ENCODE measurements at places on chromosomes 1 and 21. TPM values are rescaled to one million over a fixed set of nuclear protein-coding genes. Genes with fewer than 3 reads are reported as not detected.

CHODL gene
- polyA plus RNA-seq = 1.2 TPM

DNM3 gene
- polyA plus RNA-seq = 2.2 TPM

CHRM3 gene
- polyA plus RNA-seq = 9.5 TPM

KIF2C gene
- 10.9 TPM for polyA plus RNA-seq

SLAMF7 gene
- polyA plus RNA-seq = 5.8 TPM

- H3K4me3 ChIP-seq = no peak overlapping the region
- DNase-seq = no peak
- H3K36me3 ChIP-seq = no peaks in the 10 kb centered on the region
Measured at GRCh38 chr21:21971384-21971783, 973.2 kb downstream of the NCAM2 start.

GRCh38 chr1:193144361-193144938, 22.6 kb downstream of the CDC73 start:
- no peak for DNase-seq
- no peak overlapping the region for H3K27ac ChIP-seq
- H3K27me3 ChIP-seq = no peaks in the 10 kb centered on the region
- no peaks in the 10 kb centered on the region for H3K4me1 ChIP-seq
- H3K4me3 ChIP-seq = no peak overlapping the region
- peaks cover 50% of the 10 kb centered on the region for H3K36me3 ChIP-seq

GRCh38 chr1:148362216-148362611, 120.9 kb downstream of the PPIAL4G start:
- peak overlapping the region; percentile 45 for H3K27ac ChIP-seq
- peaks cover 40% of the 10 kb centered on the region for H3K27me3 ChIP-seq
- DNase-seq = no peak
- H3K36me3 ChIP-seq = no peaks in the 10 kb centered on the region
- peaks cover 9% of the 10 kb centered on the region for H3K4me1 ChIP-seq

DNA sequence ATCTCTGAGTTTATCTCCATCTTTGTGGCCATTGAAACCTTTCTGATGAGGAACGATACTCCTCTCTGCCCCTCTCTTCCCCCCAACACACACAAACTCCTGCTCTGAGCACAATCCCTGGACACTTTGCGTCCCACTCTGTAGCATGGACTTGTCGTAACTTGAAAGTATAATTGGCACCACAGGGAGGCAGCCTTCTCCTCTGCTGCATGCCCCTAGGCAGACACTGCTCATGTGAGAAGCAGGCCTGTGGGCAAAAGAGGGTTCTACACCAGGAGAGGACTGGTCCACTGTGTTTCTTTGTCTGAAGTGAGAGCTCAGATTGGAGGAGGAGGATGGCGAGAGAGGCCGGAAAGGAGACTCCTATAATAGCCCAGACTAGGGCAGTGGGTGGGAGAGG, 3.8 kb upstream of the PARS2 start:
- H3K27ac ChIP-seq = no peak overlapping the region
- H3K36me3 ChIP-seq = no peaks in the 10 kb centered on the region
- peak; percentile 32 for DNase-seq
- no peaks in the 10 kb centered on the region for H3K27me3 ChIP-seq

GRCh38 chr1:218983433-218983832, 190.2 kb upstream of the LYPLAL1 start:
- H3K27me3 ChIP-seq = no peaks in the 10 kb centered on the region
- H3K4me1 ChIP-seq = no peaks in the 10 kb centered on the region
- DNase-seq = no peak
- no peak overlapping the region for H3K27ac ChIP-seq
- no peaks in the 10 kb centered on the region for H3K36me3 ChIP-seq

GRCh38 chr1:6140413-6140812, 39.7 kb downstream of the CHD5 start:
- DNase-seq = no peak
- H3K4me3 ChIP-seq = no peak overlapping the region
- no peaks in the 10 kb centered on the region for H3K36me3 ChIP-seq
- H3K4me1 ChIP-seq = no peaks in the 10 kb centered on the region

DNA sequence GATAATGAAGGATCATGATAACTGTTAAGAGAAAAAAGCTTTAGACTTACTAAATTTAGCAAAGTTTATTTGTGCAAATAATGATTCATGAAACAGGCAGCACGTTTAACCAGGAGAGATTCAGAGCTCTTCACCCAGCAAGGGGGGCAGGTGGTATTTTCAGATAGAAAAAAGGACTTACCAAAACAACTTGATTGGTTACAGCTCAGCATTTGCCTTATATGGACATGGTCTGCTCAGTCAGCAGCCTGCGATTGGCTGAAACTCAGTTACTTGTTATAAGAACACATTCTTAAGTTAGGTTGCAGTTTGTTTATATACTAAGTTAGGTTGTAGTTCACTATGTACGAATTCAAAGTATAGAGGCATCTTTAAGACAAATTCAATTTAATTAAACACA, 165.6 kb downstream of the DUSP10 start:
- H3K4me1 ChIP-seq = no peaks in the 10 kb centered on the region
- no peak overlapping the region for H3K4me3 ChIP-seq
- no peak for DNase-seq

DNA sequence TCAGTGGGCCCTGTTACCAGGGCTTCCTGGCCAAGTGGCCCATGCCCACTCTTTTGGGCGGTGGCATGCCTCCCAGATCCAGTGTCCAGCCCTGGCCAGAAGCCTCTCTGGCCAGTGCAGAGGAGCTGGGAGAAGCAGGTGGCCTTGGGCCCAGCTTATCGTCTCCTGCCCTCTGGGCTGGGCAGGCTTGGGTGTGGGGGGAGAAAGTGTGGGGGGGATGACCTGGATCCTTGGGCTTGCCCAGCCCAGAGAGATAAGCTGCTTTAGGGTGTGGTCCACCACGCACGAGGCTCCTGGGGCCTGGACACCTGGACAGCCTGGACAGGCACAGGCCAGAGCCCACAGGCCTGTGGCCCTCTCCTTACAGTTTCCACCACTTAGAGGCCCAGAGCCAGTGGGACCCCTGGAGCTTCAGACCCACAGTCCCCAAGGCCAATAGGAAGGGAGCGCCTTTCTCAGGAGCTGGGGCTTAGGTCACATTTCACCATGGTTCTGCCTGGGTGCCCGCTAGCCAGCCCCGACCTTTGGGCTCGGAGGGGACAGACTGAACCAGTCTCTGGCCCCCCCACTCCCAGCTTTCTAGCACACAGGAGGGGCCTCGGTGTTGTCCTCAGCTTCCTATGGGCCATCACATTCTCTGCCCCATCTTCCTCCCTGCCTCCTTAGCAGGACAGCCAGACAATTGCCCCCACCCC, 1.8 kb downstream of the ESPN start:
- H3K27me3 ChIP-seq = peaks cover 60% of the 10 kb centered on the region
- peaks cover 15% of the 10 kb centered on the region for H3K4me1 ChIP-seq
- no peak overlapping the region for H3K27ac ChIP-seq
- DNase-seq = no peak

DNA sequence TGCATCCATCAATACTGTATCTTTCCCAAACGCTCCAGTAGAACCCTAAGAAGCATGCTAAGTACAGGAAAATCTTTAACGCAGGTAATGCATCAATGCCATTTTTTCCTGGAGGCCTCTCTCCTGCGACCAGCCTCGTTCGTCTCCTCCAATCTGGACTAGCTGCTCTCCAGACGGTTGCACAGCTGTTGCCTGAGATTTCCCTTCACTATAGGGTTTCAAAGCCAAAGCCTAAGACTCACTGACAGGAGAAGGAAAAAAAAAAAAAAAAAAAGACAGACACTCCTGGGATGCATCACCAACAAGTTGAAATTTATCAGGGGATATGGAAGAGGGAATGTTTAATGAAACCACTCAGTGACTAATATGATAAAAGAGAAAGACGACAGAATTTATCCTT, 93.0 kb downstream of the APP start:
- no peak overlapping the region for H3K27ac ChIP-seq
- H3K4me3 ChIP-seq = no peak overlapping the region
- no peaks in the 10 kb centered on the region for H3K36me3 ChIP-seq
- DNase-seq = no peak
- no peaks in the 10 kb centered on the region for H3K4me1 ChIP-seq

GRCh38 chr1:119373465-119373864, 4.9 kb downstream of the HAO2 start:
- H3K27me3 ChIP-seq = no peaks in the 10 kb centered on the region
- no peak overlapping the region for H3K4me3 ChIP-seq
- DNase-seq = no peak

DNA sequence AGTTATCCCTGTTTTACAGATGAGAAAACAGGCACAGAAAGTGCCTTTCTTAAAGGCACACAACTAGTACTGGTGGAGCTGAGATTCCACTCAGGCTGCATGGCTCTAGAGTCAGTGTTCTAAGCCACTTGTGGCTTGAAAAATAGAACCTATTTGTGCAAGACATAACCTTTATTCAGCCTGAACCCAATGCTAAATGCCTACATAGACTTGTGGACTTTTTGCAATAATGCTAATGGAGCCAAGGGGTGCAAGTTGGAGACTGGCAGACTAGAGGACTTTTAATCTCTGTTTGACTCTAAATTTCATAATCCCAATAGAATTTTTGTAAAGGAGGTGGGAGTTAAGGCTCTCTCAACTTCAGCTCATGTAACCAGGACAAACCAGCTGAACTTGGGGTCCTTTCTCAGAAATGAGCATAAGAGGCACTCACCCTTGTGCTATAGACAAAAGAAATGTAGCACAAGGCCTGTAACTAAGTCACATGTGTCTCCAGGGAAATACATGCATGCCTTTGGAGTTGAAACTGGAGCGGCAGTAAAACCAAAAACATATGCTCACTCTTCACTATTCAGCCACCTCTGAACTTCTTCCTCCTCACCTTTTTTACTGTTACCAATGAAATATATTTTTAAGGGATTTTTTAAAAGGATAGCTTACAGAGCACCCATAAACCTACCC, 43.0 kb upstream of the AK4 start:
- no peaks in the 10 kb centered on the region for H3K36me3 ChIP-seq
- no peak overlapping the region for H3K4me3 ChIP-seq
- peaks cover 4% of the 10 kb centered on the region for H3K4me1 ChIP-seq
- no peak for DNase-seq
- H3K27ac ChIP-seq = no peak overlapping the region
- H3K27me3 ChIP-seq = no peaks in the 10 kb centered on the region

DNA sequence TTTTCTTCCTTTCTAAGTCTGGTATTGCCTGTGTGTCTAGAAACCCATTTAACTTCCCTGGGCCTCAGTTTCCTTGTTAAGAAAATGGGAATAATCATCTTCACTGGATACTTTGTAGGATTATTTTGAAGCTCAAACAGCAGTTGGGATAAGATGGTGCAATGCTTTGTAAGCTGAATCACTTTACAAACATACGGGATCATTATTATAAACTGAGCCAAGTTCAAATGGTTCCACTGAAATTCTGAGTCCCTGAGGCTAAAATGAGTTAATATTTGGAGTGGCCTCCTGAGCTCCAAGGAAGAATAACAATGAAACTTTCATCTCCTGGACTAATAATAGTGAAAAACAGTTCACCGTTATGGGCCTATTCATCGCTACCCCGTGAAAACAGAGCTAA, 388.0 kb downstream of the PLPP3 start:
- no peaks in the 10 kb centered on the region for H3K27me3 ChIP-seq
- H3K36me3 ChIP-seq = no peaks in the 10 kb centered on the region
- no peak overlapping the region for H3K27ac ChIP-seq
- no peak for DNase-seq
- no peaks in the 10 kb centered on the region for H3K4me1 ChIP-seq

DNA sequence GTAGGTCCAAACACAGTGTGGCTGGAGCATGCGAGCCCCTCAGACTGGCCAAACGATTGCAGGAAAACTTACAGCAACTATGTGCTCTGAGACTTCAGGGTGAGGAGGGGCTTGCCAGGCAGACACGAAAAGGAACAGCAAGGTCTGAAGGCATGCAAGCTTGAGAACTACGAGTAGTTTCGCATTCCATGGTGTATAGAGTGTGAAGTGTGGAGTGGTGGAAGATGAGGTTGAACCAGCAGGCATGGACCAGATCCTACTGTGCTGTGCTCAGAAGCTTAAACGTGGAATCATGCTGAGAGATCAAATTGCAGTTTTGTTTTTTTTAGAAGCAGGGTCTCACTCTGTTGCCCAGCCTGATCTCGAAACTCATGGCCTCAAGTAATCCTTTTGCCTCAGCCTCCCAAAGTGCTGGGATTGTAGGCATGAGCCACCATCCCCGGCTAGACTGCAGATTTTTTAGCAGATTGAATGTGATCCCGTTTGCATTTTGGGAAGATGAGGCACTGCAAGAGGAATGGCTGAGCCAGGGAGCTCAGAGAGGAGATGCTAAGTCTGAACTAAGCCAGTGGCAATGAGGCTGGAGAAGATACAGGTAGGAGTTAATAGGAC, 5.1 kb upstream of the TFAP2E start:
- H3K36me3 ChIP-seq = peaks cover 20% of the 10 kb centered on the region
- peaks cover 30% of the 10 kb centered on the region for H3K27me3 ChIP-seq

- no peaks in the 10 kb centered on the region for H3K36me3 ChIP-seq
- DNase-seq = peak; percentile 96
- H3K27ac ChIP-seq = peak overlapping the region; percentile 97
Measured at GRCh38 chr1:203769505-203770343, 4.7 kb downstream of the LAX1 start.

GRCh38 chr1:160143695-160144094, 7.7 kb upstream of the ATP1A4 start:
- no peaks in the 10 kb centered on the region for H3K36me3 ChIP-seq
- no peak overlapping the region for H3K27ac ChIP-seq
- no peaks in the 10 kb centered on the region for H3K4me1 ChIP-seq
- DNase-seq = no peak
- H3K4me3 ChIP-seq = no peak overlapping the region
- H3K27me3 ChIP-seq = no peaks in the 10 kb centered on the region

- no peak for DNase-seq
- H3K4me1 ChIP-seq = peaks cover 9% of the 10 kb centered on the region
- no peaks in the 10 kb centered on the region for H3K36me3 ChIP-seq
Measured at GRCh38 chr1:53530550-53530949, 71.4 kb downstream of the DMRTB1 start.

DNA sequence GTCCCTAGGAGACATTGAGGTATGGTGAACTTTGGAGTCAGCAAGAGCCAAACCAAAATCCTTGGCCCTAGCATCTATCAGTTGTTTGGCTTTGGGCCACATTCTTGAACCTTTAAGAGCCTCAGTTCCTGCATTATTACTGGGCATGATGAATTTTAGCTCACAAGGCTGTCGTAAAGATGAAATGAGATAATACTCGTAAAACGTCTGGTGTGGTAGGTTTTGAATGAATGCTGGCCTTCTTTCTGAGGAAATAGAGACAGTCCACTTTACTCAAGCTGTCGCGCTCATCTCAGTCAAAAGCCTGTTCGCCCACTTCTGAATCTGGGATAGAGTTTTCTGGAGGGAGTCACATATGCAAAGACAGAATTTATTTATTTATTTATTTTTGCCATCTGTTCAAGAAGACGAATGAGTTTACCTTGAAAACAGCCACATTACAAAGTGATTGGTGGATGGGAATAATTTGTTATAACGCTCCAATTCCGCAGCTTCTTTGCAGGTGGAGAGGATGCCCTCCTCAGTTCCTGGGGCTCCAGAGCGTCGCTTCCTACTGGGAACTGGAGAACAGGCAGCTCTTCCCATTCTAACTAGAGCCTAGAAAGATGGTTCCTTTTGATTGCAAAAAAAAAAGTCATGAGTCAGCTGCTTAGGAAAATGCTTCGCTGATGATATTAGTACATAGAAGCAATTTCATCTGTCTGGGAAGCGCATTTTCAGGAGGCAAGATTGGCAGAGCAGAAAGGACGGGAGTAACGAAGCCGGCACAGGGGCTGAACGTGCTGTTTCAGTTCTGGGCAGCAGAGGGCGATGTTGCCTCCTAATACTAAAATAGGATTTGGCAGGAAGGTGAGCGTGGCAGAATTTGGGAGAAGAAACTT, 49.9 kb upstream of the CYP2J2 start:
- H3K27me3 ChIP-seq = peaks cover 10% of the 10 kb centered on the region
- H3K36me3 ChIP-seq = no peaks in the 10 kb centered on the region
- no peak overlapping the region for H3K27ac ChIP-seq
- no peaks in the 10 kb centered on the region for H3K4me1 ChIP-seq
- H3K4me3 ChIP-seq = no peak overlapping the region
- DNase-seq = peak; percentile 46

Measured in large intestine (tissue), 12 donors.